AG09319 (cell line): ENCODE measurements at places on chromosomes 3 and 15.

DNA sequence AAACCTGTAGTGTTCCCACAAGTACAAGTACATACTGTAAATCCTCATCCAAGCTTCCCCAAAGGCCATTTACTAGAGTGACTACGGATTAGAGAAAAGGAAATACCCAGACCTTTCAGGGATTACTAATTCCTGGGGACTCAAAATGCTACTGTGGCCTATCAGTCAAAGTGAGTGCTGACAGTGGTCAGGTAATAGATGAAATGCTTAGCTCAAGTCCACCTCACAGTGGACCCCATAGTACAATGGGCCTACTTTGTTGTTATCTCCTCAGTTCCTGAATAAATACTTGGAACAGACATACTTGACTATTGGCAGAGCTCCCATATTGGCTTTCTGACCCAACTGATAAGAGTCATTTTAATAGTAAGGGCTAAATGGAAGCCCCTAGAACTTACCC lies 61.6 kb downstream of the MAP4 start:
- no peak for DNase-seq

- no peak for DNase-seq
These were observed 67.0 kb downstream of the PPCDC start for GRCh38 chr15:75090388-75090734.

DNA sequence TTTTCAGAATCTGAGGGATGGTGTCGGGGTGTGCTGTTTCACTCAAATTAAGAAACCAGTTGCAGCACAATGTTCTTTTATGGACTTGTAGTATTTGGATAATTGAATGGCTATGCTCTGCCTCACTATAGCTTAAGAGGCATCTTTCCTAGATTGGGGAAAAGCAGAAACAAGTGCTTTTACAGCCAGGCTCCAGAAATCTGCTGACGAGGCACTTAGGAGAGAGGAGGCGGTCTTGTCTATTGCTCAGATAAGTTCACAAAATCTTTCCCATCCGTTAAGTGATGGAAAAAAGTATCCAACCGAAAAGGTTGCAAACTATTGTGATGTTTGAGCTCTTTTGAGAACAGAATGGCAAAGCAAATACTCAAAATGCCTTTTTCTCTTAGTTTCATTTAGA lies 336.1 kb upstream of the RARB start:
- no peak for DNase-seq

- DNase-seq: no peak
These were observed 154.4 kb downstream of the PEX5L start for GRCh38 chr3:179882292-179882691.

GRCh38 chr3:191087391-191087790 lies 111.7 kb upstream of the OSTN start:
- DNase-seq: no peak

DNA sequence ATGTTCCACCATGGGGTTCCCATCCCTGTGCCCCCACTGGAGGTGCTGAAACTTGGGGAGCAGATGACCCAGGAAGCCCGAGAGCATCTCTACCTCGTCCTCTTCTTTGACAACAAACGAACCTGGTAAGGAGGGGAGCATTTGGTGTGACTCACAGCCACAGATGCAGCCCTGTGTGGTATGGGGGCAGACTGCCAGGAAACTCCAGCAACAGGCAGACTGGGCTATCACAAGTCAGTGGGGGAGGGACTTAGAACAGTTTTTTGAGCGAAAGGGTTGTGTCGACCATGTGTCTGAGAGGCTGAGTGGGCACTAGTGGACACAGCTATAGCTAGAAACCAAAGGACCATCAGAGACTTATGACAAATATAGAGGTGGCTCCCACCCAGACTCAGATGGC lies 3.4 kb upstream of the OGG1 start:
- no peak for DNase-seq
